ENCODE measurements at places on chromosomes 3 and 15.

DNA sequence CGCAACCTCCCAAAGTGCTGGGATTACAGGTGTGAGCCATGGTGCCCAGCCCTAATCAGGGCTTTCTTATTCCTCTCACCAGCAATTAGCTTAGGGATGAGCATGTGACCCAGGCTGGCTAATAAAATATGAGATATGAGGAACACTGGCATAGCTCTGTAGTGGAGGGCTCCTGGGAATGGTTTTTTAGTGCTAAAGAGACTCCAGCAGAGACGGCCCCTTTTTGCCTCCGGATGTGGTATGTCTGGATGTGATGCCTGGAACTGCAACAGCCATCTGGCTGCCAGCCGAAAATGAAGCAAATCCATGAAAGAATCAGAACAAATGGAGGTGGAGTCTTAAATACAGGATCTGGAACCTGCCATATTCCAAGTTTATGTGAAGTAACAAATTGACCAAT, 69.1 kb upstream of the MAGI1 start:
- DNase-seq, result no peak

- DNase-seq, result no peak
Observed at GRCh38 chr3:99545941-99546580, 92.3 kb upstream of the COL8A1 start.

DNA sequence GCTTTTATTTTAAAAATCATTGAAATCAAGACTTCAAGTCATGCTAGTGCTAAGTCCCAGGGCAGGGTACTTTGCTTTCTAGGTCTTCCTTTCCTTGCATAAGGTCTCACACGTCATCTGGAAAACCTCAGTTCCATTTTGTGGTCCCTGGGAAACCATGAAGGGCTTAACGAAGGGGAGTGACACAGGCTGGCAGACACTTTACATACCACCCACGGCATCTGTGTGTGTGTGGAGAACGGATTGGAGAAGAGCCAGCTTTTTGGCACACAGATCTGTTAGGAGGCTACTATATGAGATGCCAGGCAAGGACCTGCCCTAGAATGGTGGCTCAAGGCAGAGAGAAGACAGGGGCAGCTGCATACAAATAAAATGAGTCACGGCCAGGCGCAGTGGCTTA, 107.5 kb upstream of the NSMCE3 start:
- no peak for DNase-seq

- no peak for DNase-seq
Observed at GRCh38 chr3:157585386-157585785, 82.2 kb upstream of the VEPH1 start.

- no peak for DNase-seq
Observed at GRCh38 chr3:165754219-165755007, 82.8 kb downstream of the BCHE start.

All from activated CD8-positive, alpha-beta memory T cell treated with anti-CD3 and anti-CD28 coated beads, Interleukin-2, amount 50 U/mL, for 48 hours (primary cell).